ENCODE measurements at places on chromosomes 12 and 14.
A peak's percentile ranks its signal among the peaks of the same experiment; 100 is the strongest.

- peak; percentile 85 for DNase-seq
Measured at GRCh38 chr12:92036771-92037453, 108.7 kb downstream of the BTG1 start.

DNA sequence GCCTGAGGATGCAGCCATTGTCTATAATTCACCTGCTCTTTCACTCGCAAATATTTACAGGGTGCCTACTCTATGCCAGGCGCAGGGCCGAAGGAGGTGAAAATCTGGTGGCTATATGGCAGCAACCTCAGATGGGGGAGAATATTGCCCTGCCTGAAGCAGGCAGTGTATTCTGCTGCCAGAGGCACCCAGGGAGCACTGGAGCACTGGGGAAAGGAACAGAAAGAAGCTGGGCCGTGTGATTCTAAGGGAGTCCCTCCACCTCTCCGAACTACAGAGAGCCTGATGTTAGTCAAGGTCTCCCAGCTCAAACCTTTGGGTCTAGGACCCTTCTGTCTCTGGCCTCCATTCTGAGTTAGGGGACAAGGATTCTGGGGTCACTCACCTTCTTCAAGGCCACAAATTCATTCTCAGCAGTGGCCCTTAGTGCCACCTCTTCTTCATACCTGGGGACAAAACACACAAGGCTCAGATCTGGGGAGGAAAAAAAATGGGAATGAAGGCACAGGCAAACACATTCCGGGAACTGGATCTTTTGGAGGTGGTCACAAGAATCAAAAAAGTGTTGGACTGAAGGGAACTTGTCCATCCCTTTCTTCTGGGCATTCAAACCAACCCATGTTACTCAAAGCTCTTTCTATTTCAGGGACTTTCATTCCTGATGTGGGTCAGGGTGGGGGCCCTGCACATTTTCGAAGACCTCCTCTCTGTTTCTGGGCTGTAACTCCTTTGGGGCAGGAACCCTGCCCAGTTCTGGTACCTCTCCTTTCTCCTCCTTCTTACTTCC lies 19.3 kb upstream of the KRT86 start:
- DNase-seq: no peak

GRCh38 chr12:2722806-2723205 lies 72.0 kb upstream of the FKBP4 start:
- DNase-seq: peak; percentile 19

DNA sequence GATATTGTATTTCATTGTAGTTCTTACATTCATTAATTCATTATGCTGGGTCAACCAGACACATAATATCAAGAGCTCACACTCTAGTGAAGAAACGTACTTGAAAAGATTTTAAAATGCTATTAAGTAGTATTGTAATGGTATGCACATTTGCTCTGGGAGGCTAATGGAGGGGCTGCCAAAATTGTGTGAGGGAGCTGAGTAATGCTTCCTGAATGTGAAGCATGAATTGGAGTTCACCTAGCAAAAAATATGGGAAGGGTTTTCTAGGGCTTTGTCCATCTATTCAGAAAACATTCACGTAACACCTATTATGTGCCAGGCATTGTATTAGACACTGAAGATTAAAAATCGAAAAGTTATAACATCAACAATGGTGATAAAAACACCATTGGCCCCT lies 403.8 kb upstream of the PDE3A start:
- DNase-seq: no peak

DNA sequence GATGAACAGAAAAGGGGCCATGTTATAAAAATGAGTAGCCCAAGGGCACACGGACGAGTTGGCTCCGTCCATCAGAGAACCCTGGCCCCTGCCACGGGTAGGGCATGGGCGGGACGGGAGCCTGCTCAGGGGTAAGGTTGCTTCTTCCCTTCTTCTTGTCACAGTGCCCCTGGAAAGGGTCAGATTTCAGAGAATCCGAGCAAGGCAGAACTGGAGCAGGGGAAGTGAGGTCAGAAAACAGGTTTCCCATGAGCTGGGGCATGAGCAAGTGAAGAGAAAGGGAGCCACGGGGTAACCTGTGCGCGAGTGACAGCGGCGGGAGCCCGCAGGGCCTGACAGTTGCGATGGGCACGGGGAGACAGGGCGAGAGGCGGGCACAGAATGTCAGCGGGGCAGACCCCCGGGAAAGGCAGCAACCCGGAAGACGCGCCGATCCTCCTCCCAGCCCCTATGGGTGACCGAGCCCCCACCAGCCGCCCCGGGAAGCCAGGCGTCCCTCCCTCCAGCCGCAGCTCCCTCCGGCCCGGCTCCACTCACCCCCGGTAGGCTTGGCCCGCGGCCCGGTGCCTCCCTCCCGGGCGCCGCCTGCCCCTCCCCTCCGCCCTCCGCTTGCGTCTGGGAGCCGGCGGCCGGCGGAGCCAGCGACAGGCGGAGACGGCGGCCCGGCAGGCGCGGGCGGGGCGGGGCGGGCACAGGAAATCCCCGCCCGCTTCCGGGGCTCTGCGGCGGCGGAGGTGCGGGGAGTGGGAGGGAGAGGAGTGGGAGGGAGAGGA lies at the start of gene ZNF641:
ZNF641 (minus strand) TSS at position 671 of the 773 bp plus-strand sequence. CDS start 2,829 bp downstream, outside the sequence.
- DNase-seq: peak; percentile 69

- DNase-seq: peak; percentile 3
Measured at GRCh38 chr12:82057770-82058169, 298.6 kb upstream of the PPFIA2 start.

- DNase-seq: no peak
Measured at GRCh38 chr12:48687592-48687991, 5.6 kb upstream of the KANSL2 start.

DNA sequence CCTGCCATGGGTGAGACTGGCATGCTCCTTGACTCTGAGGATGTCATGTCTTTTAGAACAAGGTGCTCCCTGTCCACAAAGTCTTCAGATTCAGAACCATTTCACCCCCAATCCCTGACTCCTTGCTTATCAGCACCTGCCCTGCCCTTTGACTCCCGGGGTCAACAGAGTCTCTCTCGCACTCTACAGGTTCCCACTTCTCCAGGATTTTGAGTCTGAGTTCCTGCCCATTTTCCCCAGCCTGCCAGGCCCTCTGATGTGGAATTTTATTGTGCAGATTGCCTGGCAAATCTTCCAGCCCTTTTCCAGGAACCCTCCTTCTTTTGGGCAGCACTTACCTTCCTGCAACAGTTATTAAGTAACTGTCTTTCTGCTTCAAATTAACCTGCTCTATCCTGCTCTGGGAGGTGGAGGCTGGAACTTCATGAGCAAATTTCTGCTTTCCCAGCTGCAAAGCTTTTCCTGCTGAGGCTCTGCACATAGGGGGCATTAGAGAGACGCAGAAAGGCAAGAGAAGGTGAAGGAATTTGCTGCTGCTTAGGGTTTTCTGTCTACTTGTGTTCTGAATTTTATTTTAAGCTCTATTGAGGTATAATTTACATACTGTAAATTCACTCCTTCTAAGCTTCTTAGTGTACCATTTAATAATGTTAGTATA lies 259.1 kb downstream of the PCNX1 start:
- peak; percentile 89 for DNase-seq

- DNase-seq: peak; percentile 69
Measured at GRCh38 chr14:71629765-71630492, 302.3 kb upstream of the RGS6 start.

DNA sequence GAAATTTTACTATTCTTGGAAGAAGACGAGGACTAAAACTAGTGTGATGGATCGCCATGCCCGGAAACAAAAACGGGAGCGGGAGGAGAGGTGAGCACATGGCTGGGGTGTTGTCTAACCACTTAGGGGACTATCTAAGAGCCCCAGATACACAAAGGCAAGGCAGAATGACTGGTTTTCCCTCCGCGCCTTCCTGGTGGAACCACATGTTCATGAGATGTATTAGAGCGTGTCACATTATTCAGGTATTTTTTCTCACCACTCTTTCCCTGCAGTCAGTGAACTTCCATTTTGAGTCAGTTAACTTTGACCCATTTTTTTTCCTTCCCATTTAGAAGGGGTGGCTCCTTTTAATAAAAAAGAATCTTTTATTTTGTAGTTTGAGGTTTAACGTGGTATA lies 68.8 kb upstream of the TRAF3 start:
- DNase-seq: no peak

- DNase-seq: peak; percentile 46
Measured at GRCh38 chr12:26345471-26346003, 150.2 kb downstream of the SSPN start.

GRCh38 chr12:65825183-65825506 lies 862 bp downstream of the HMGA2 start:
- DNase-seq: no peak

DNA sequence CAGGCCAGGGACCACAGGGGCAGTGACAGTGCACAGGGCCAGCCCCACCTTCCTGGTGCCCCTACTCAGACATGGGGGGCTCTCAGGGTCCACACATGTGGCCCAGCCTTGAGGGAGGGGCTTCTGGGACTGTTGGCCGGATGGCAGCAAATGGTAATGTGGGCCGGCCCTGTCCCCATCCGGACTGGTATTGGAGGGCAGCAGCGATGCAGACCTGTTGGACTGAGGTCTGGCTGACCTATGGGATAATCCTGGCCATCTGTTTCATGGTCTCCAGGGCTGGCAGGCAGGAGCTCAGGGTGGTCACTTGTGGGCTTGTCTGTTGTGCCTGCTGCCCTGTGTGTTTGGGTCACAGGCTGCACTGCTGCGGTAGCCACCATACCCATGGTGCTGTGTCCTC lies 387.5 kb downstream of the TMEM121 start:
- no peak for DNase-seq

DNA sequence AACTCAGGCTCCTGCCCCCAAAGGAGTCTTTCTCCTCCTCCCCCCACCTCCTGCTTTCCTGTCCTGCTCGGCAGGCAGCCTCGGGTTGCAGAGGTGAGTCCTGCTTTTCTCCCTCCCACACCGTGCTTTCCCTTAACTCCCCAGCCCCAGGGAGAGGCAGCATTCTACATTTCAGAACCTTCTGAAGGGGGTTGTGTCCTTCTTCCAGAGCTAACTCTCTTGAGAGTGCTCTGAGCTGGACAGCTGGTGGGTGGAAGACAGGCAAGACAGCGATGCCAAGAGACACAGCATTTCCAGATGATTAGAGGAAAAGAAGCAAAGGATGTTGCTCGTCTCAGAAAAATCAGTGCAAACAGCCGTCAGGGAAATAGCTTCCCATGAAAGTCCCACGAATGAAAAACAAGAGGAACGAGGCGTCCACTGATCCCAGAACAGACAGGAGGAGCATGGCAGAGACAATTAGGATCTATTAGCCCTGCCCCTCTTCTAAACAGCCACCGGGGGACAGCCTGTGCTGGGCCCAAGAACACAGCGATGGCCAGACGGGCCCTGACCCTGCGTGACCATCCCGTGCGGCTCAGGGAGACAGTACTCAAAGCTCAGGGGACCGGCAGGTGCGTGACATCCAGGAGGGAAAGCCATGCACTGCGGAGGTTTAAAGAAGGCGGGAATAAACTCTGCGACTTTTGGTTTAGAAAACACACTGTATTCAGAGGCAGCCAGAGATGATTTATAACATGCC lies 216.5 kb upstream of the RTL1 start:
- no peak for DNase-seq

DNA sequence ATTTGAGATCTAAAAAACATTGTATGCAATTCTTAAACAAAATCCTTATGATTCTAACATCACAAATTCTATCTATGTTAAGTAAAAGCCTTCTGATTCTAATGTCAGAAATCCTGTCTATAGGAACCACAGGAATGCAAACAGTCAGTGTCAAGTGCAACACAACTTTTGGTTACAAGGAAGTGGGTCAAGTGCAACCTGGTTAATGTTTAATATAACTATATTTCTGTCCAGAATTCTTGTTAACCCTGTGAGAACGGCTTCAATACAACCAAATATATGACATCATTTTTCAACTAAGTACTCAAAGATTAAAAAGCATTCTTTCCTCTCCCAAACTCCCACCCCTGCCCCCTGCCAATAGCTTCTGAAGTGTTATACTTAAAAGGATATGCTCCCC lies 107.9 kb upstream of the PLEKHA5 start:
- DNase-seq: peak; percentile 23

DNA sequence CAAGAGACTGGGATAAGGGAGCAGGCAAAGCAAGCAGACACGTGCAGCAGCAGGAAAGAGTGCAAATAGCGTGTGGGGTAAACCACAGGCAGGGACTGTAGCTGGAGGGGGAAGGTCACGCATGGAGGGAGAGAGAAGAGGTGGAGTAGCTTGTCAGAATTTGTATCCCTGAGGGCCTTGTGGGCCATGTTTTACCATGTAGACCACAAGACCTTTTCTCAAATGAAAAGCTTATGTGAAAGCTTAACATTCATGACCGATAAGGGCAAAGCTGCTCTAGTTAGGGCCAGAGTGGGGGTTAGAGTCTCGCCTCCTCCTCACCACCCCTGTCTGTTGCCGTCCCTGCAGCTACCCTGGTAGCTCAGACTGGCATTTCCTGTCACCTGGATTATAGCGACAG lies 152.9 kb upstream of the E2F7 start:
- DNase-seq: no peak

DNA sequence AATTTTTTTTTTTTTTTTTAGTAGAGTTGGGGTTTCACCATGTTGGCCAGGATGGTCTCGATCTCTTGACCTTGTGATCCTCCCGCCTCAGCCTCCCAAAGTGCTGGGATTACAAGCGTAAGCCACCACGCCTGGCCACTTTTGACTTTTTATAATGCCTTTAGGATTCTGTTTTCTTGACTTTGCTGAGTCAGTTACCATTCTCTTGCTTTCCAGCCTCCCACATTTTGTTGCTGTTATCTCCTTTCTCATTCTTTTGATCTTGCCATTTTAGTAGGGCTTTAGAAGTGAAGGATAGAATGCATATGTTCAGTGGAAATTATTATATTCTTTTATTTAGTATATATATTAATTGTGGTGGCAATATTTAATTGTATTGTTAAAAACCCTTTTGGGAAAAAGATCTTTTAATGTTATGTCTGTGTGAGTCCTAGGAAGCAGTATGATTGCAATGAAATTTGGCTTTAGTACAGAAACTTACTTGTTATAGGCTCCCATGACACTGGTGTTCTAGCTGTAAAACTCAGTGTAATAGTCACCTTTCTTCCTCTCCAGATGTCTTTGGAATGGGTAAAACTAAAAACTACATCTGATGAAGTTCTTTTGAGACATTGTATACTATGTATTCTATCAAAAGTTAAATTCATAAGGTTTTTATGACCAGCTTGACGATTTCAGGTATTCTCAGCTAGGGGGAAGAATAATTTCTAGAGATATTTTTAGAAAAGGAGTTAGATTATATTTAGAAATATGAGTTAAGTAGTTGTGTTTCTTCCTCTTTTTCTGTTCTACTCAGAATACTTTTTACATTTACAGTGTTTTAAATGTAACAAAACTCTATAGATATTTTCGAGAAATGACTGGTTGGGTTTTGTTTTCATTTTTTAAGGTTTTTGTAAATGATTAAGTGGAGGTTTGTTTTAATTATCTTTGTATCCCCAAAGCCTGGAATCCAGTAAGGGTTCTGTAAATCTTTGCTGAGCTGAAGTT lies 74.7 kb downstream of the APAF1 start:
- DNase-seq: no peak

All from iris pigment epithelial cell (primary cell).